ENCODE measurements at places on chromosomes 4 and X.

- no peak for DNase-seq
These were observed 158.5 kb downstream of the NSUN7 start for GRCh38 chr4:40908297-40908696.

- no peak for DNase-seq
These were observed 412.1 kb upstream of the RASGEF1B start for GRCh38 chr4:81883530-81884450.

DNA sequence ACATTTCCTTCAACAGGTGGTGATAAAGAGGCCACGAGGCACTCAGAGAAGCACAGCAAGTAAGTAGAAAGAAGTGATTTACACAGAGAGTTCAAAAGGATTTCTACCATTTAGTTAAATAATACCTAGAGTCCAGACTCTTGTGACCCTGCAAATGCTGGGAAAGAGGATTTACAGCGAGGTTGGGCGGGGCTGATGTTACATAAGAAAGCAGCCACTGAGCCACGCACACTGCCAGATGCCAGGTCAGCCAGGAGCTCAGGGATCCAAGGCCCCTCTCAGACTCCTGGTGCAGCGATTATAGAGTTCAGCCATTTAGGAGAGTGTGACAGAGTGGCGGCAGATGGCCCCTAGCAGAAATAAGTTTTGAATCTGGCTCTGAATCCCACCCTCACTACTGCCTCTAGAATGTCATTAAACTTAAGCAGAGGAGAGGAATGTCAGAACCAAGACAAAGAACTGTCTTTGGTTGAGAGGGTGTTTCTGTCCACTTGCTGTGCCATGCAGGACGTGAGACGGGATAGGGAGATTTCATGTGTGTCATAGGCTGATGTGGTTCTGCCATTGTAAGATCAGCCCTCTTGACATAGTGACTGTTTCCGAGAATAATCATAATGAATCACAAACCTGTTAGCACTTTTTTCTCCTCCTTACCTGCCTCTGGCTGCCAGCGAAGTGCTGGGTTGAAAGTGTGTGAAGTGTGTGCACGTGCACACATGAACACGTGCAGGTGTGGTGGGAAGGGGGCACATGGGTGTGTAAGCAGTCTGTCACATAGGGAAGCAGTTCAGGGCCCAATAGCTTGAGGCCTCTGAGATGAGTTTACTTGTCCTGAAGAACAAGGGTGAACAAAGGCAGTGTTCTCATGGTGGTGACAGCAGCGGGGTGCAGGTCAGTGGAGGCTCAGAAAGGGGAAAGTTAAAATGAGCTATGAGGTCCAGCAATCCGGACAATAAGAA is 50.1 kb downstream of the MFAP3L start:
- no peak for DNase-seq

DNA sequence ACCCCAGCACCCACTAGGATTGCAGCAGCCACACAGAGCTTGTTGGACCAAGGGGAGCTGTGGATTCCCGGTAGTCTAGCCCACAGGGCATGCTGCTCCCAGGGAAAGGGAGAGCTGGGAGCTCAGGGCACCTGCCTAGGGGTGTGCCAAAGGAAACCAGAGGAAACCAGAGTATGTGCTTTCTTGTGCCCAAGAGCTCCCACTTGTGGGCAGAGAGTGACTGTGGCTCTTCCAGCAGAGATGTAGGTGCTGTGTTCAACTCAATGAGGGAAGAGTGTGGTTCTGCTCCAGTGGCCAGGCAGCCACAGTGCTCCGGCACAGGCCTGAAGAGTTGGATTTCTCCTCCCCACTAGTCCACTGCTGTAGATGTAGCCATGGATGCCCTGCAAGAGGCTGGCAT is 1050.0 kb upstream of the INTU start:
- DNase-seq = no peak

GRCh38 chrX:40694802-40695201 is 40.5 kb downstream of the MED14 start:
- DNase-seq = no peak

DNA sequence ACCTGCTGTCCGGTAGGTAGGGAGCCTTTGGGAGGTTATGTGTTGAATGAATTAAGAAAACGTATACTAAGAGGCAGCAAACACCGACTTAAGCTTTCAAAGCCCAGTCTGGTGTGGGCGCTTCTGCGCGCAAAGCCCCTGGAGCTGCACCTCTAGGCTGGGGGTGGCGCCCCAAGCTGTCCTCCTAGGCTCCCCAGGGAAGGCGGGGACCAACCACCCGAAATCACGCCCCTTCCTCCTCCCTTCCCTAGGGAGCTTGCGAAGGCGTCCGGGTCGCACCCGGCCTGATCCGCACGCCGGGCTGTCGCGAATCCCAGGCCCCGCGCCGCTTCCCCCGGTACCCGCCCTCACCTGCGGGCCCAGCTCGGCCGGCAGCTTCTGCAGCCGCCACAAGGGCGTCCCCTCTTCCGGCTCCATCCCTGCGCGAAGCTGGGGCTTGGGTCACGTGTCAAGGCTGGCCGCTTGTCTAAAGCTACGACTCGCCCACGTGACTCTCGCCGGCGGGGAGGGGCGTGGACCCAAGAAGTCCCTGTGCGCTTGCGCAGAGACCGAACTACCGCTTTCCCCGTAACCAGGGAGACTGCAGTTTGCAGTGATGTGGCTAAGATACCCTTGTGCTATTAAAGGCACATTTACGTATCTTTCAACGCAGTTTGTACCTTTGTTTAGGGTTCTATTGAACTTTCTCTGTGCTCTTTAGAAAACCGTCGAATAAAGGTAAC is at the start of gene COMMD8:
COMMD8 (minus strand) TSS at position 468 of the 722 bp plus-strand sequence; CDS start at position 417, 51 bp downstream.
- peak; percentile 94 for DNase-seq

- DNase-seq = no peak
These were observed 11.4 kb downstream of the INTS6L start for GRCh38 chrX:135531813-135532212.

GRCh38 chrX:18810416-18810815 is 103.0 kb downstream of the PPEF1 start:
- DNase-seq = no peak

DNA sequence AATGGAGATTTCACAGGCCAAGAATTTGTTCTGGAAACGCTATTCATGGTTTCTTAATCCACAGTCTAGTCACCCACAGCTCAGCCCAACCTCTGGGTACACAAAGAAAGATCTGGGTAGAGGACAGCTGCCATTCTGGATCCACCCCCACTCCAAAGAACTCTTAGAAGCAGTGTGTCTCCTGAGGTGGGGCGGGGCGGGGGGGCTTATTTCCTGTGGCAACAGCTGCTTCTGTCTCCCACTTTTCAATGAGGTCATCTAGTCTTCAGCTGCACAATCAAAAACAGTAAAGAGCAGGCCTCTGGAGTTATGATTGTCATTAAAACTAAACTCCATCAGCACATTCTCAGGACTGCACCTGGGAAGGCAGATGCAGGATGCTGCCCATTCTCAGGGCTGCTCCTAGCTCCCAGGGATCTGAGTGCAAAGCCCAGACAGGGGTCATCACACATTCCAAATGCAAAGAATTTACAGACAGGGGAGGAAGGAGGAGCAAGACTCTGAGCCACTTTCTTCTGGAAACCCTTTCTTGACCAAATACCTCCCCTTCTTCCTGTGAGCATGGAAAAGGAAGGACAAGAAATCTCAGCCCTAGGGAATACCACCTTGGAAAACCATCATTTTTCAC is 207.3 kb downstream of the HS6ST2 start:
- no peak for DNase-seq

DNA sequence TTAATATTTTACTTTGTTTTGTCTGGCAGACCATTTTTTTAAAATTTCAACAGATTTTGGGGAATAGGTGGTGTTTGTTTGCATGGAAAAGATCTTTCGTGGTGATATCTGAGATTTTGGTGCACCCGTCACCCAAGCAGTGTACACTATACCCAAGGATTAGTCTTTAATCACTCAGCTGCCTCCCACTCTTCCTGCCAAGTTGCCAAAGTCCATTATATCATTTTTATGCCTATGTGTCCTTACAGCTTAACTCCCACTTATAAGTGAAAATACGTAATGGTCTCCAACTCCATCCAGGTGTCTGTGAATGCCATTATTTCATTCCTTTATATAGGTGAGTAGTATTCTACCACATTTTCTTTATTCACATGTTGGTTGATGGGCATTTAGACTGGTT is 281.7 kb upstream of the GK2 start:
- no peak for DNase-seq

DNA sequence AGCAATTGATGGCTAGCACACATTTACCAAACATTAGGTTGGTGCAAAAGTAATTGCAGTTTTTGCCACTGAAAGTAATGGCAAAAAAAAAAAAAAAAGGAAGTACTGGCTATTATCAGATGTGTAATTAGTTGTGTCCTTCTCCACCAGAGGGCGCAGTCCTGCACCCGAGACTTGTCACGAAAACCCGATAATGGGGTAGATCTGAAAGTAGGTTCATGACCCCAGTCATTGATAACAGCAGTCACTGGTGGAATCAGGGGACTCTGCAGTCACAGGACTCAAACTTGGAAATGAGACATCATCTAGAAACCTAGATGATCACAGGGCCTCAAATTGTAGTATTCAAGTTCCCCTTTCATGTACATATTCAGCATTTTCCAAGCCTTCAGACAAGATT is 13.1 kb upstream of the ACOT9 start:
- peak; percentile 38 for DNase-seq

GRCh38 chr4:180197471-180197870 is 2045.7 kb upstream of the TENM3 start:
- DNase-seq = no peak

GRCh38 chr4:150308824-150309472 is 230.7 kb downstream of the DCLK2 start:
- no peak for DNase-seq

DNA sequence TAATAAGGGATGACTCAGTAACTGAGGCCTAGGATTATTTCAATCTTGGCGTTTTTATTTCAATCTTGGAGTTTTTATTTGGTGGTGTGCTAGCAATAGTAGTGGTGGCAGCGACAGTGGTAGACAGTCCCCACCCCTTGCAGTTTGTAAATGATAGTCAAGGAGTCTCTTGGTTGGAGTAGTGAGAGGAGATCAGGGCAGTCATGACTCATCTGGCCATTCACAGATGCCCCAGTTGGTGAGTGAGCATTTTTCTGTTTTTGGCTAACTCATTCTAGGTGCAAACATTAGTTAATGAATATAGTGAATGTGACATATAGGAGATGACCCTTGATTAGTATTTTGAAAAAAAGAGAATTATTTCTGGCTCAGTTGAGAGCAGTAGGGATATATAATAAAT is 93.5 kb upstream of the ADAD1 start:
- no peak for DNase-seq

- no peak for DNase-seq
These were observed 351.6 kb downstream of the PCDH7 start for GRCh38 chr4:31071508-31072486.

GRCh38 chrX:150508451-150509367 is 59.7 kb upstream of the MTM1 start:
- DNase-seq = no peak

GRCh38 chrX:113919387-113919786 is 664.5 kb upstream of the HTR2C start:
- no peak for DNase-seq

DNA sequence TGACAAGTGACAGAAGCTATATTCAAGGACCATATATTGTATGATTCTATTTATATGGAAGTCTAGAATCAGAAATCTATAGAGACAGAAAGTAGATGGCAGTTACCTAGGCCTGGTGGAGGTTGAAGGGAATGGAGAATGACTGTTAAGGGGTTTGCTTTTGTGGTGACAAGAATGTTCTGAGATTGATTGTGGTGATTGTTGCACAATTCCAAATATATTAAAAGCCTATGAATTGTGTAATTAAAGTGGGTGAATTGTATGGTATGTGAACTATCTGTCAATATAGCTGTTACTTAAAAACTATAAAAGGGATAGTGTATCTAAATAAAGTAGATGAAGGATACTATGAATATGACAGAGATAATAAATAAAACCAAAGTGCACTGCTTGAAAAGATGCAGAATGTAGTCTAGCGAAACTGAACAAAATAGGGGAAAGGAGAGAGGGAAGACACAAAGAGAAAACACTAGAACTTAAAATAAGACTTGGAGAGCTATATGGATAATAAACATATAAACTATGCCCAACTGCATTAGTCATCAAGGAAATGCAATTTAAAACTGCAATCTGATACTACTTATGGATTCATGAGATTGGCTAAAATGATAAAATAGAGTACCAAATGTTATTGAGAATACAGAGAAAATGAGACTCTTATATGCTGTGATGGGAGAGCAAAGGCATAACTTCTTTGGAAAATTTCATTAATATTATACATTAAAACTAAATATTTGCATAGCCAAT is 82.1 kb upstream of the BANK1 start:
- no peak for DNase-seq

- no peak for DNase-seq
These were observed 268.7 kb upstream of the EMCN start for GRCh38 chr4:100786481-100786880.

- no peak for DNase-seq
These were observed 10.3 kb downstream of the USP46 start for GRCh38 chr4:52648836-52649235.

- no peak for DNase-seq
These were observed 12.7 kb upstream of the AADAT start for GRCh38 chr4:170102426-170102825.

GRCh38 chr4:4599481-4600275 is 57.8 kb upstream of the STX18 start:
- DNase-seq = no peak

DNA sequence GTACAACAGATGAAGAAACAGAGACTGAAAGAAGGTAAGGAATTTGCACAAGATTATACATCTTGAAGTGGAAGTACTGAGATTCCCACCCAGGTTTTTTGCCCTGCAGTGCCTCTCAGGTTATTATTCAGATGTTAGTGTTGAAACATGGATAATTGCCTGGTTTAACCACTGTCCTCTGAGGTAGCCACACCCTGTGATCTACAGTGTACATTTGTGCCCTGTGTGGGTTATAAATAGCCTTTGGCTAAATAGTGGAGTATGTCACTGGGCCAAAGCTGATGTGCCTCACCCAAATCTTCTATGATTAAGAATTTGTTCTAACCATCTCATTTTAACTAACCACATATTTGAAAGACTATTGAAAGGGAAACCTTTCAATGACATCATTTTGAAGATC is 5.4 kb upstream of the ASB5 start:
- no peak for DNase-seq

DNA sequence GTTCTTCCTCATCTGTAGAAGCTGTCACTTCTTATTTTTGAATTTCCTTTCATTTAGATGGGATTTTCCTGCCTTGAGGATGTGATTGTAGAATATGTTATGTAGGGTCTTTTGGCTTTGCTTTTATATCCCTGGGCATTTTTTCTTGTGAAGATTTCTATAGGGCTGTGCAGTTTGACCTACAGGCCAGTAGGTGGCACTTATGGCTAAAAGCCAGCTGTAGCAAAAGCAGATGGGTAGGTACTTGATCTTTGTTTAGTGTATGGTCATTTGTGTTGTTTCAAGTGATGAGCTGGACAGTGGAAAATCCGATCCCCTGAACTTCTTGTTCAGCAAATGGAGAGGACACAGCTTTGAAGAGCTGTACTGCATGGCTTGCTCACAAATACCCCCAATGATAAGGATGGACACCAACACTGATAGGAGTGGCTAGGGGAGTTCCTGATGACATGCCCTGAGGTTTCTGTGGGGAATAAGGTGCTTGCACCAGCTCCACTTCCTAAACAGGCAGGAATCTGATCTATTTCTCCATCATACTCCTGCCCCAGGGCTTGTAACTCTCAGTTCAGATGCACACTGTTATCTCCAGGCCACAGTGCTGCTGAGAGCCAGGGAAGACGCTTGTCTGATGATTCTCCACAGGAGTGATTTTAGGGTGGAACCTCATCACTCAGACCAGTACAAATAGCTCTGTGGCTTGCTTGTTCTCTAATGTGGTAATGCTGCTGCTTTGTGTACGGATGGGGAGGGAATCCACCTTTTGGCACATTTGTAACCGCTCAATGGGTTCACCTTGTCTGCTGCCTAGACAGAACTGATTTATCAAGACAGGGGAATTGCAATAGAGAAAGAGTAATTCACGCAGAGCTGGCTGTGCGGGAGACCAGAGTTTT is 417.1 kb upstream of the MAGEB16 start:
- DNase-seq = no peak
